Left renal pelvis (tissue), 4 donors: ENCODE measurements at places on chromosomes 4 and X. TPM values are rescaled to one million over a fixed set of nuclear protein-coding genes. Genes with fewer than 3 reads are reported as not detected.

GRCh38 chr4:8709729-8710360 is 117.3 kb downstream of the CPZ start:
- no peak for DNase-seq

DNA sequence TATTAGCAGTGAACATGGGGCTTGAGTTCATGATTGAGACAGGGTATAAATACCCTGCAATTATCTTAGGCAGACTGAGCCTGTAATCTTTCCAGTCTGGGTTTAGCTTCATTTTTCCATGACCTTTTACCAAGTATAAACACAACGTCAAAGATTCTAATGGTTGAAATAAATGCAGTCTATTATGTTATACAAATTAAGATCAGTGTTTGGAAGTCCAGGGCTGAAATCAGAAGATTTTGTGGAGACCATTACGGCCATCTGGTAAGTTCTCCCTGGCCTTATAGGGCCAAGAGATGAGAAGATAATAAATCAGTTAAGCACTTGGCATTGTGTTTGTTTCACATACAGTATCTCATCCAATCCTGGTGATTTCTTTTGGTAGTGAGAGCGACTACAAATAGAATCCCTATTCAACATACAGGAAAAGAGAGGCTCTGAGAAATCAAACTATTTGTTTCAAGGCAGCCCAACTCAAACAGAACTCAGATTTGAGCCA is 425.8 kb downstream of the PACRGL start:
- DNase-seq: no peak

GABRG1 gene
- polyA plus RNA-seq: 0.19 TPM

XG gene
- polyA plus RNA-seq: 0.15 TPM

GRCh38 chr4:111263836-111264235 is 641.0 kb upstream of the PITX2 start:
- no peak for DNase-seq

GRCh38 chrX:47297874-47298273 is 65.1 kb downstream of the USP11 start:
- no peak for DNase-seq

AREG gene
- 0.23 TPM for polyA plus RNA-seq

VCX2 gene
- polyA plus RNA-seq: not detected

DNA sequence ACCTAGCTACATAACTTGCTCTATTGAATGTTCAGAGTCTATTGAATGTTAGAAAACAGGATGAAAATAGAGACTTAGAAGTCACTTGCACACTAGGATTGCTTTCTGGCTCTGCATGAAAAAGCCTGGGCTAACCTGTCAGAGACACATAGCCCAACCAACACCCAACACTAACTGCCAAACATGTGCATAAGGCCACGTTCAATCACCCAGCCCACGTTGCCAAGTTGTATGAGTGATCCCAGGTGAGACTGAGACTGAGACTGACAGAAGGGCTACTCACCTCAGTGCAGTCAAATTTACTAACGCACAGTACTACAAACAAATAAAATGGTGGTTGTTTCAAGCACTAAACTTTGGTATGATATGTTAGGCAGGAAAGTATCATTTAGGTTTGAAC is 61.0 kb downstream of the LDB2 start:
- no peak for DNase-seq

HADH gene
- polyA plus RNA-seq: 93.9 TPM

CHRDL1 gene
- 9.8 TPM for polyA plus RNA-seq

CTAG1B gene
- polyA plus RNA-seq: not detected

LRP2BP gene
- polyA plus RNA-seq: 2.7 TPM

PNCK gene
- 10.1 TPM for polyA plus RNA-seq

GK gene
- 107 TPM for polyA plus RNA-seq

- no peak for DNase-seq
These were observed 5.4 kb downstream of the MEPE start for GRCh38 chr4:87838205-87838604.

XK gene
- polyA plus RNA-seq: 1.2 TPM

CTSO gene
- polyA plus RNA-seq: 47.5 TPM

DNA sequence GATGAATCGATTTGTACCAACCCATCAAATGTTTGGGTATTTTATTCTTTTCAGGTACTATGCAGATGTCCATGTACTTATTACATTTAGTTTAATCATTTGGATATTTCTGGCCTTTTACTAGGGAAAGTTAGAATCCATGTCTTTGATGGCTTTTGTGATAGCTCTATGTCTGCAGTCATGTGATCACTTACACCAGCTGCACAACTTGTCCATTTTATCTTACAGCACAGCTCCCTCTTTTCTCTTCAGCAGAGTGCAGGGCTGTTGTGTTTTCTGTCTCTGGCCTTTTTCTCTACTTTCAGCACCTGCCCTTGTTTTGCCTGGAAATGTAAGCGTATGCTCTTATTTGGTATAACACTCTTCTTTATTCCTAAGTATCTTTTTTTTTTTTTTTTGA is 30.6 kb downstream of the WWC2 start:
- no peak for DNase-seq

DNA sequence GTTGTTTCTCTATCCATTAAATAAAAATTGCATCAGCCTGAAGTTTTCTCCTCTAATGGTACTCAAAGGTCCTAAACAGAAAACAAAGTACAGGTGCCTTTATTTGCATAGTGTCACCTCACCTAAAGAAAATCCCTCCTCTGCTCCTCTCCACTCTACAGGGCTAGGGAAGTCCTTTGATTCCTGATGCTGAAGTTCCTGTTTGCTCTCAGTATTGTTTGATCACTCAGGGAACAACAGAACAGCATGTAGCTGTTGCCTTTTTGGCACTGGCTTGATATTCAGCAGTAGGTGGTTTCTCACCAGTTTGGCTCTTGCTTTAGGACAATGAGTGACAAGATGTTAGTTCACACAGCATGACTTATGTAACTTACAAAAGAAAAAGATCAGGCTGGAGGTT is 156.2 kb upstream of the SLC7A11 start:
- DNase-seq: no peak

MYOZ2 gene
- polyA plus RNA-seq: 0.64 TPM

DNA sequence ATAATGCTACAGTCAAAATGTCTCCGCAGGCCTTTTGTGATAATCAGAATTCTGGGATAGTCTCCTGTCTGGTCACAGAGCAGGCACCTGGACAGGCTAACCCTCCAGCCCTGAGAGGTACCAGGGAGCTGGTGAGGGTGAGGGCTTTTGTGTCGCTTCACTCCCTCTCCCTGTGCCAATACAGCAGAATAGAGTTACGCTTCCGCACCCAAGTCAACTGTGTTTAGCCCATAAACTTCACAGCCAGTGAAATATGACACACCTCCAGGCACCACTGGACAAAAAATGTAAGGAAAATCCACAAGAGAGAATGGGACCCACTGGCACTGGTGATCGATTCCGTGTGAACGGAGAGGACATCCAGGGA is 1.3 kb downstream of the GAK start:
- no peak for DNase-seq

DDX60 gene
- polyA plus RNA-seq: 12.5 TPM

CFAP99 gene
- polyA plus RNA-seq: 0.96 TPM

DNA sequence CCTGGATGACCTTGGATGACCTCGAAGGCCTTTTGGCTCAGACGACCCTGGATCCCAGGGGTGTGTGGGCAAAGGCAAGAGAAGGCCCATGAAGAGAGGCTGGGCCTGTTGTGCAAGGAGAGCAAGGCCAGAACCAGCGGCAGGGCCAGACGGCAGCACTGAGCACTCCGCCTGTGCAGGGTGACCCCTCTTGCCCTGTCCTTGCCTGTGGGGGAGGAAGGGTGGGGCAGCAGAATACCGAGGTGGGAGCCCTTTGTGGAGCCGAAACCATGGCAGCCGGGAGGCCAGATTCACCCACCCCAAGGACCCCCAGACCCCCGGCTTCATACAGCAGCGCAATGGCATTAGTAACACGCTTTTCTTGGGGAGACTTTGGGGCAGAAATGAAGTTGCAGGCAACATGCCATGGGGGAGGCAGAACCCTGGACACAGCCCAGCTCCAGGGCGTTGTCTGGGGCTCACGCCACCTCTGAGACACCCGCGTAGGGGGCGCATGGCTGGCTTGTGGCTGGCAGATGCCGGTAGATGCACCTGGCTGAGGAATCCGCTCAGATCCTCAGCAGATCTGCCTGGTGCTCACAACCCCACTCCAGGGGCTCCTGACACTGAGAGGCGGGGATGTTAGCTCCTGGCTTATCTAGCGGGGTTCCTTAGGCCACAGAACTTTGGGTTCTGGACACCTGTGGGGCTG is 114.5 kb downstream of the FAM53A start:
- no peak for DNase-seq

GRCh38 chr4:176957353-176958118 is 164.8 kb upstream of the VEGFC start:
- no peak for DNase-seq

UGT2B11 gene
- 0.52 TPM for polyA plus RNA-seq

GLRA3 gene
- polyA plus RNA-seq: 0.05 TPM

ENAM gene
- polyA plus RNA-seq: 6.0 TPM

DNA sequence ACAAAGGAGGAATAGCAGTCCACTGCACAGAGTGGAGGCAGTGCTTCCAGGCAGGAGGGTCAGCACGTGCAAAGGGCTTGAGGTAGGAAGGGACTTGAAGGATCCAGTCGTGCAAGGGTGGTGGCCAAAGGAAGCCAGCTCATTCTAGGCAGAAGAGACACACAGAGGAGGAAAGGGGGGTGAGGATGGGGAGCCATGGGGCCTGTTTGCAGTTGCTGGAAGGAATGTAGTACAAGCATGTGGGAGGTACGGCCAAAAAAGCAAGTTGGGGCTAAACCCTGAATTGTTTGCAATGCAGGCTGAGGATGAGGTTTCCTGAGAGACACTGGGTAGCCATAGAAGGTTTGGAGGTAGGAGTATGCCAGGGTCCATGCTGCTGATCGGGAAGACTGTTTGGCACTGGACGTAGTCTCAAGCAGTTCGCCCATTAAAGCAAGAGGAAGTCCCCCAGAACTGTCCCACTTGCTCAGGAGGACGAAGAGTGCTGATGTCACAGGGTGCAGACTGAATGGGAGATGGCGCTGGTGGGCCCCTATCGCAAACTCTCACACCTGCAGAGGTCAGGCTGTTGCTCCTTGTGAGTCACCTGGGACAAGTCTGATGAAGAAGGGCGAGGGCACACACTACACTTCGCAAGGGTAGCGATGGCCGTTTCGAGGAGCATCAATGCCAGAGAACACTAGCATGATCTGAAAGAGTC is 9.1 kb upstream of the MAN2B2 start:
- no peak for DNase-seq

LRCH2 gene
- polyA plus RNA-seq: 11.5 TPM

CAPN6 gene
- 20.7 TPM for polyA plus RNA-seq

GRCh38 chrX:151240237-151240636 is 63.9 kb downstream of the GPR50 start:
- no peak for DNase-seq

- no peak for DNase-seq
These were observed 146.2 kb upstream of the SH3RF1 start for GRCh38 chr4:169416997-169417396.
